Stimulated activated CD8-positive, alpha-beta memory T cell treated with anti-CD3 and anti-CD28 coated beads, Interleukin-12 subunit alpha, Interleukin-12 subunit beta, amount 100 ng/mL, for 4 hours (primary cell): ENCODE measurements at places on chromosomes 1 and 21.

- DNase-seq, result no peak
These were observed 9.8 kb downstream of the PLA2G4A start for GRCh38 chr1:186838380-186839040.

DNA sequence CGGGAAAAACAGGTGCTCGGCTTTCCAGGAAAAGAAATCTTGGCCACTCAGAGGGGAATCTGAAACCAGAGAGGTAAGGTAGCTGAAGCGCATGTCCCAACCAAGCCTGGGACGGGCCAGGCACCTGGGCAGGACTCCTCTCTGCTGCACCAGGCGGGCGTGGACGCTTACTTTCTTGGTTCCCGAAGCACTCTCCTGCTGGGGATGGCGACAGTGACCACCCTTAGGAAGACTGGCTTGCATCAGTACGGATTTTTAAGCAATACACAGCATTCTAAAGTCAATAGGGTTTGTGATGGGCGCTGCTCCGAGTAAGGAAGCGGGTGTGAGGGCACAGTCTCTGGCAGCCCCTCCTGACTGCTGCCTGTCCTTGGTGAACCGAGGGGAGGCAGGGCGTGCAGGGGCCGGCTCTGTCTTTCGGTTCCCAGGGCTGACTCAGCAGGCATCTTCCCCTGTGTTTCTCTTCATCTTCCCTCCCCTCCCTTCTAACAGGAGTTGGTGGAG, 74.9 kb upstream of the ANGPTL1 start:
- no peak for DNase-seq

- DNase-seq, result no peak
These were observed 39.9 kb downstream of the PEX14 start for GRCh38 chr1:10514490-10515235.

DNA sequence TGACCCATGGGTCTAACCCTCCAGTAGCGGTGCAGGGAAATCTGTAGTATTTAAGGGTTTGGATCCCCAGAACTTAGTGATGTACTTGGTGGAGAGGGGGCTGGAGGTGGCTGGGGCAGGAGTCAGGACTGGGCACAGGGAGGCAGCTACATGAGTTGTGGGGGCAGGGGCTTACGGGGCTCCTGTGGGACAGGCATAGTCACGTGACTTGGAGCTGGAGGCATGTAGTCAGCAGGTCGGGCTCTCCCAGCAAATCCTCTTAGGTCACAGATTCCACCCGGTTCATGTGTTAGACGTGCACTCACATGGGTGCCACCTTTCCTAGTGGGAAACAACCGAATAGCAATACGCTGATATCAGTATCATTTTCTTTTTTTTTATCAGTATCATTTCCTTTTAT, 112.1 kb downstream of the PCP4 start:
- DNase-seq, result no peak

GRCh38 chr21:31374395-31374794, 30.3 kb upstream of the TIAM1 start:
- DNase-seq, result no peak

- no peak for DNase-seq
These were observed 71.0 kb downstream of the LMO4 start for GRCh38 chr1:87399701-87400100.

- no peak for DNase-seq
These were observed 28.7 kb downstream of the RSPH1 start for GRCh38 chr21:42467140-42467983.

- no peak for DNase-seq
These were observed 127.9 kb upstream of the CACYBP start for GRCh38 chr1:174871886-174872285.

DNA sequence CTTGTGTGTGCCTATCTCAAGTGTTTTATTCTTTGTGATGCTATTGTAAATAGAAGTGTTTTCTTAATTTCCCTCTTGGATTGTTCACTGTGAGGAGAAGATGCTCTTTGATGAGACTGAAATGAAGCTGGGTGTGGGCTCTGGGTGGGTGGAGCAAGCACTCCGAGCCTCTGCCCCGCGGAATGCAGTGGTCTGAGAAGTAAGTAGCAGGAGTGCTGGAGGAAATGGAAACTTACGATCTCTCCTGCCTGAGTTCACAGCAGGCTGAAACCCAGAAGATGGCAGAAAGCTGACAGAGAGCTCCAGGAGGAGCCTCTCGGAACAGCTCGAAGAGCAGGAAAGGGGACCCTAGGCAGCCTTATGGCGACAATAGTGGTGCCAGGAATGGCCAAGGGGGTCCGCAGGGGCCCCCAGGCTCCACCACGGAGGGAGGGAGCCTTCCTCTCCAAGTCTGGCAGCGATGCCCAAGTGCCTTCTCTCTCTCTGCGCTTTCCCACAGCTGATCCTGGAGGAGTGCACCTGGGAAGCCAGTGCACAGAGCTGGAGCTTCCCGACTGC, 126.8 kb upstream of the COL6A1 start:
- no peak for DNase-seq

DNA sequence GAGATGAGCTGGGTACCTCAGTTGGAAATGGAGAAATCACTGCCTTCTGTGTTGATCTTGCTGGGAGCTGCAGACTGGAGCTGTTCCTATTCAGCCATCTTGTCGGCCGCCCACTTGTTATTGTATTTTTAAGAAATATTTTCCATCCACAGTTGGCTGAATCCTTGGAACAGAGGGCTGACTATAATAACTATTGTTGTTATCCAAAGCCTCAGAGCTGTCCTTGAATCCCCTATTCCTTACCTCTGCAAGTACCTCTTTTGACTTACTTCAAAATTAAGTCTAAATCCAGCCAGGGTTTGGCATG, 44.1 kb upstream of the GRHL3 start:
- DNase-seq, result no peak

- no peak for DNase-seq
These were observed 13.6 kb downstream of the FAM177B start for GRCh38 chr1:222750651-222751050.

DNA sequence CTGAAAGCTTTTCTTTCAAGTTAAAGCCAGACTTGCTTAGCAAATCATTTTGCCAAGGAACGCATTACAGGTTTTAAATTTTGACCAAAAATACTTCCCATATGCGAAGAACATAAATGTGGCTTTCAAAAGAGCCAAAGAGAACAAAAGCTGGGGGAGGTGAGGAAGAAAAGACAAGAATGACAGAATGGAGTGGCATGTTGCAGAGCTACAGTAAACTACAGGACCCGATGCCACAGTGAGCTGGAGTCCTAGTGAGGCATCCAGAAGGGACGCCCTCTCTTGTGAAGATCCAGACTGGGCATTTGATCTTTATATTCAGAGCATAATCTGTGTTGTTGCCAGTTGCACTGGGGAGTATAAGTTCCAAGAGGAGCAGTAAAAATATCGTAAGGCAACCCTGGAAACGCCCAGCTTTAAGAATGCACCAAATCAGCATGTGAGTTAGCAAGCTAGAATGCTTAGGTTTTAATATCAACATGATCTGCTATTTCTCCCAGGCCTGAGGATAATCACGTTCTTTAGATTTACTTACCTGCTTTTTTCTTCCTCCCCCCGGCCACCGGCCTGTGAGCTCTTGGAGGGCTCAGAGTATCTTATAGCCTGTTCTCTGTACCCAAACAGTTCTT, 48.4 kb upstream of the HOOK1 start:
- no peak for DNase-seq

DNA sequence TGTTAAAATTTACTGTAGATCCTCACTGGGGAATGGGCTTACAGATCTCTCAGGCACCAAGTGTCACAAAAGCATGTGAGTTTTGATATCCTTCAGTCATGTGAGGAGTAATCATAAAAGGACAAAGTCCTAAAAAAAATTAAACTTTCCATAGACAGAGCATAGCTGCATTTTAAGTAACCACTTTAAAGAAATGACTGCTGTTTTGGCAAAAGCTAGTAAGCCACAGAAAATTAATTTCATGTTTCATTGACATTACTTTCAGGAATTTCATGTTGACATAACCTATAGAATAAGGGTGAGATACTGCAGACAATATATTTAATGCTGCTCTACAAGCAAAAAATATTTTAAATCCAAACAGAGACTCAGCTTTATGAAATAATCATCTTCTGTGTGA, 156.3 kb downstream of the LYPLAL1 start:
- no peak for DNase-seq

- DNase-seq, result no peak
These were observed 119.5 kb downstream of the HMCN1 start for GRCh38 chr1:185853739-185854138.

GRCh38 chr1:153447498-153448170, 12.8 kb downstream of the S100A7 start:
- DNase-seq, result no peak

DNA sequence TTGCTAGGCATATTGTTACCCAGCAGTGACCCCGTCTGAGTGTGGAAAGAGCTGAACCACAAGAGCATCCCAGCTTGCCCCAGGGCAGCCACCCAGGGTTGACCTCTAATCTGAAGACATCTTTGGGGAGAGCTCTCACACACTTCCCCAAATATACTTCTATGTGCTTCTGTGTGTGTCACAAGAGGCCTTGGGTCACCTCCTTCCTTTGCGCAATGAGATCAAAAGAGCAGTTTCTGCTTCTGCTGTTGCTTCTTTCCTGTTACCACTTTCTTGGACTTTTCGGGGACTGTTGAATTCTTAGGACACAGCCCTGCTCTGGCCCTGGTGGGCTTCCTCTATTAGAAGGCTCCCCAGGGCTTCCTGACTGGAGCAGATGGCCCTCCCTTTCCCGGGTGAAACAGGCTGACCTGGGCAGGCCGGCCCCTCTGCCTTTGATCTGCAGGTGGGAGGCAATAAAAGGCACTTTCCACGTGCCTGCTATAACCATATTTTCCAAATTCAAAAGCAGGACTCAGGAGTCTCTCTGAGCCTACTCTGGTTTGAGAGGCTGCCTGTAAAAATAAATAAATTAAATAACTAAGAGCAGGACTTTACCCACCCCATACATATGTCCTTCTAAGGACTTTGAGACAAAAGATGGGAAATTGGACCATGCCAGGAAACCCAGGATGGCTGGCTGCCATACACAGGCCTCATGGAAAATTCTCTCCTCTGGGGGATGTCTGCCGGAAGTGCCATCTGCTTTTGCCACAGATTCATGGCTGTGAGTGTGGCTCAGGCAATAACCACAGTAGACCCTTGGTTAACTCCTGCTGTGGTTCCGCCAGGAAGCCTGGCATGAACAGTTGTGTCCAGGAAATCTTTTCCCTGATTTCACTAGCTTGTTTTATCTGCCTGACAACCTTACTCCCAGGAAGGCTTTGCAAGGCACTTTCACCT, 28.3 kb upstream of the RCSD1 start:
- no peak for DNase-seq

DNA sequence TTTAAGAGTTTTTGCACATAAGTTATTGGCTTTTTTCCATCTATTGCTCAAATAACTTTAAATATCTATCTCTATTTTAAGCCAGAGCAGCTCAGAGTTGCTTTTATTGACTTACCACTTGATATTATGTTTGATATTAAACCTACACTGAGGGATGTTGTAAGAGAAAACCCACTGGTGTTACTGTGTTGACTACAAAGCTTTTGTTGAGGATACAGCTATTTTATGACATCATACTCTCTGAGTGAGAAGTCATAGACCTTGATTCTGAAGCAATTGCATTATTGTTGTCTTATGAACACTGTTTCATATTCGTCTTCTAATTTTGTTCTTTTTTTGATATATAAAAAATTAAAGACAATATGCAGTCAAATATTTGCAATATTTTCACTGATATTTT, 560.4 kb downstream of the PTBP2 start:
- no peak for DNase-seq

- DNase-seq, result no peak
These were observed 756 bp downstream of the ANKRD13C start for GRCh38 chr1:70353601-70354331.

- DNase-seq, result no peak
These were observed 194.6 kb downstream of the ST6GALNAC3 start for GRCh38 chr1:76269155-76269554.

DNA sequence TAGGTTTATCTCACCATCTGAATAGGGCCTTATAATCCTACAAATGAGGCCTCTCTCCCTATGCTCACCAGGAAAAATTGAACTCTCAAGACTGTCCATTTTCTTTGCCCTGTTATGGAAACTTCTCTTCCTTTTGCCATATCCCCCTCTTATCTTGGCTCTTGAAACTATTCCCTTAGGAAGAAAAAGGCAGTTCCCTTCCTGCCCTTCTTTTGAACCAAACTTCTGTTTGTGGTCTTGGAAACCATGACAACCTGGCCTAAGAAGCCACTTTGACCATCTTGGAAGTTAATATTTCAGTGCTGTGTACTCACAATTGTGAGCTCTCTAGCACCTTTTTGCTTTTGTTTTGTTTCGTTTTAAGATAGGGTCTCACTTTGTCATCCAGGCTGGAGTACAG, 40.0 kb downstream of the ATP2B4 start:
- no peak for DNase-seq

DNA sequence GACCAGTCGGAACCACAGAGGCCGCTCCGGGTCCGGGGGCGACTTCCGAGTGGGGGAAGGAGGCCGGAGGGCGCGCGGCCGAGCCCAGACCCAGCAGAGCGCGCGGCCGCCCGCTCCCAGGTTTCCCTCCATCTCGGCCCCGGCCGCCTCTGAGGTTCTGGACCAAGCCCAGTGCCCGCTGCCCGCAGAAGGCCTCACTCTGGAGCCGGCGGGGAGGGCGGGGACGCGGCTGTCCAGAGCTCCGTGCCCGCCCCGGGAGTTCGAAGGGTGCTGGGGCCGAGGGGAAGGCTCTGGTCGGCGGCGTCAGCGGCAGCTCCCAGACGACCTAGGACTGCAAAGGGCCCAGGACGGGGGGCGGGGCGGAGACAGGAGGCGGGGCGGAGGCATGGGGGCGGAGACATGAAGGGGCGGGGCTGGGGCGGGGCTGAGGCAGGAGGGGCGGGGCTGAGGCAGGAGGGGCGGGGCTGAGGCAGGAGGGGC, 48.0 kb upstream of the SLC19A1 start:
- DNase-seq, result no peak

DNA sequence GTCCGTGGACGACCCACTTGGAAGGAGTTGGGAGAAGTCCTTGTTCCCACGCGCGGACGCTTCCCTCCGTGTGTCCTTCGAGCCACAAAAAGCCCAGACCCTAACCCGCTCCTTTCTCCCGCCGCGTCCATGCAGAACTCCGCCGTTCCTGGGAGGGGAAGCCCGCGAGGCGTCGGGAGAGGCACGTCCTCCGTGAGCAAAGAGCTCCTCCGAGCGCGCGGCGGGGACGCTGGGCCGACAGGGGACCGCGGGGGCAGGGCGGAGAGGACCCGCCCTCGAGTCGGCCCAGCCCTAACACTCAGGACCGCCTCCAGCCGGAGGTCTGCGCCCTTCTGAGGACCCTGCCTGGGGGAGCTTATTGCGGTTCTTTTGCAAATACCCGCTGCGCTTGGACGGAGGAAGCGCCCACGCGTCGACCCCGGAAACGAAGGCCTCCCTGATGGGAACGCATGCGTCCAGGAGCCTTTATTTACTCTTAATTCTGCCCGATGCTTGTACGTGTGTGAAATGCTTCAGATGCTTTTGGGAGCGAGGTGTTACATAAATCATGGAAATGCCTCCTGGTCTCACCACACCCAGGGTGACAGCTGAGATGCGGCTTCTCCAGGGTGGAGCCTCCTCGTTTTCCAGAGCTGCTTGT, 32.4 kb downstream of the PRMT2 start:
- DNase-seq, result no peak
